DMS79 treated with DMSO at 0.1 percent for 48 hours (cell line): ENCODE measurements at places on chromosomes 12 and 14.

GRCh38 chr14:71532344-71532743 lies 399.9 kb upstream of the RGS6 start:
- DNase-seq, result peak; percentile 73

DNA sequence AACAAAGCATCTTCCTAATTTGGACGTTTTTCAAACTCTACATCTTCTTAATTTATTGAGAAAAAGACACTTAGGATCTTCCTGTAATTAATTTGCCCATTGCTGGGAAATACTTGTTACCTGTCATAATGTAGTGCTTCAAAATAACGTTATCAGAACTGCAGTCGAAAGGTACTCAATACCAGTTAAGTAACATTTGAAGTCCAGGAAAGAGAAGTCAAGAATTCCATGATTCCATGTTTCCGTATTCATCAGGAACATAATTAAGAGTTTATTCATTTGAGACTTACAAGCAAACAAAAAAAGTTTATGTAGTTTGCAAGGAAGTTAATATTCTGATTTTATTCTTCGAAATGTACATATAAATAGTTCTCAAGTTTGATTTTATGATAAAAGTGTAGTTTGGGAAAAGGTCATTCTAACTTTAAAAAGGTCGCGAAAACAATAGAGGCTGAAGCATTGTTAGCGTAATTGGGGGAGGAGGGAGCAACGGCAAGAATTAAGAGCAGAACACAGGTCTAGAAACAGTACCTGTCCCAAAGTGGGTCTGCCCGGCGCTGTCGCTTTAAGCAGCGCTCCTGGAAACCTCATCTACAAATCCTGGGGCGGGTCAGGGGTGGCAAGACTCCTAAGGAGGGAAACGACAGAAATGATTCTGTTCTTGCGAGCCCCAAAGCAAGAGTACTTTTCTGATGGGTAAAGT lies 1.2 kb upstream of the KCNMB4 start:
- DNase-seq, result no peak

- no peak for DNase-seq
Observed at GRCh38 chr14:45658226-45658916, 405.4 kb upstream of the MIS18BP1 start.

- DNase-seq, result no peak
Observed at GRCh38 chr12:29611906-29612305, 114.4 kb upstream of the OVCH1 start.

DNA sequence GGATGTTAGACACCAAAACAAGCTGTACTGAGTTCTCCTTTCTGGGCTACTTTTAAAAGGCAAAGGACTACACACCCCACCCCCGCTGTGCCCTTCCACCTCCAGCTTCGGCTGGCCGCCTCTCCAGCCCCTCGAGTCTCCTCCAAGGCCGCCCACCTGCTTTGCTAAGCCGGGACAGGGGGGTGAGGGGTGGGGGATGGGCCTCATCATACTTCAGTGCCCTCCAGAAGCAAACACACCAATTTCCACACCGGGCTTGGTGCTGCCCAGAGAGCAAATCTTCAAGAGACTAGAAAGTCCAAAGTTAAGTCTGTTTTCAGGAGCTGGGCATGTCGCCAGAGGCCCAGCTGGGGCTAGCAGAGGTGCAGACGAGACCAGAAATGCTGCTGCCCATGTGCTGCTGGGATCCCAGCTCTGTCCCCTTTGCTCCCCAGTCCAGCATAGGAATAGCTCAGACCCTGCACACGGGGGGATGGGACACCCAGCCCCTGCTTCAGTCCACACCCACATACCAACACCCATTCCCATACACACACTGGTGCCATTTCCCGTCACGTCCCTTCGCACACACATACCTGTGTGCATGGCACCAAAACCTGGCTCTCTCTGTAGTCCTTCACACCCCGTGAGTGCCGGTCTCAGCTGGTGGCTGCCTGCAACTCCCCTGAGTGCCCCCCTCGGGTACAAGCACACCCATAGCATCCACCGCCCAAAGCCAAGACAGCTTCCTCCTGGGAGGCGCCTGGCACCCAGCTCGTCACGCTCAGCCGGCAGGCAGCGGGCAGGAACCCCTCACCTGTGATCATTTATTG lies 1.0 kb downstream of the SLC6A12 start:
- peak; percentile 19 for DNase-seq
